Astrocyte of the hippocampus (primary cell): ENCODE measurements at places on chromosomes 11 and 22.

- peak; percentile 41 for DNase-seq
These were observed at the start of gene SLC29A2 for GRCh38 chr11:66371627-66372415. Gene SLC29A2 (minus strand): TSS chr11:66371760. CDS start chr11:66371591, 169 bp downstream.

DNA sequence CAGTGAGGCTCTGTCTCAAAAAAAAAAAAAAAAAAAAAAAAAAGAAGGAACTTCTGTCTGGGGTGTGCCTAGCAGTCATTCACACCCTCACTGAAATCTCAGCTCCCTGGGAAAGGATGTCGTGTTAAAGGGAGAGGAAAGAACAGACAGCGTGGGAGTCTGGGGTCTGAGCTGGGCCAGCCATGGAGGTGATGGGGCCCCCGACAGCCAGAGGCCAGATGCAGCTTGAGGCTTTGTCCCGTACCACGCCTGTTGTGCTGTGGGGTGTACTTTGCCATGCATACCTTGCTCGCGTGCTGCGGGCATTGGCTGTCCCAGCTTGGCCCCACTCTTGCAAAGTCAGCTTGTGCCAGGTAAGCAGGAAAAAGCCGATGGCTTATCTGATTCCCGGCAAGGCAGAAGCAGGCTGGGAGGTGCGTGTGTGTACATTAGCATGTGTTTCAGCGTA is 4.6 kb downstream of the SYT12 start:
- DNase-seq: no peak

- no peak for DNase-seq
These were observed 15.7 kb upstream of the IL10RA start for GRCh38 chr11:117970400-117971024.

- no peak for DNase-seq
These were observed 360.8 kb downstream of the TBC1D22A start for GRCh38 chr22:47123006-47123826.

GRCh38 chr11:8066036-8066910 is 14.7 kb upstream of the TUB start:
- DNase-seq: no peak
